ENCODE measurements at places on chromosomes 6 and 20.

- no peak for DNase-seq
Measured at GRCh38 chr20:51350941-51351631, 191.4 kb downstream of the NFATC2 start.

GRCh38 chr6:36387440-36388303 is at the start of gene ETV7:
Gene ETV7, minus strand, starts transcription at chr6:36387669. Its CDS starts 128 bp downstream, at chr6:36387541.
- DNase-seq, result peak; percentile 40

DNA sequence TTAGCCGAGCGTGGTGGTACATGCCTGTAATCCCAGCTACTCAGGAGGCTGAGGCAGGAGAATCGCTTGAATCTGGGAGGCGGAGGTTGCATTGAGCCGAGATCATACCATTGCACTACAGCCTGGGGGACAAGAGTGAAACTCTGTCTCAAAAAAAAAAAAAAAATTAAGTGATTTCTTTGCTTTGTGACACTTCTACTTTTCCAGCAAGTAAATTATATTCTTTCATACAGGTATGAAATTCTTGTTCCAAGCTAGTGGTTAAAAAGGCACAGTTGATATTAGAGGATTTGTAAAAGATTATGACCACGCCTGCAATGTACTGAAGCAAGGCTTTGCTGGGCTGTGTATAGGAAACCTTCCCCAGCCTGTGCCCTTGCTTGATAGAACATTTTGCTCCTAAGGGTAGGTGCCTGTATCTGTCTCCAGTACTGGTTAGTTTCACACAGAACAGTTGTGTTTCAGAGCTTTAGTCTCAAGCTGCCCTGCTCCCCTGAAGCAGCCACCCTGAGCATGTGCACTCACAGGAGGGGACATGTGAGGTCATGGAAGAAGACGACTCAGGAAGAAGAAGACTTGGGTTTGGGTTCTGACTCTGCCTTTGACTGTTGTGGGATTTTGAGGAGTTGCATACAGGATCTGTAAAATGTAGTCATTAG is 10.2 kb downstream of the PTPN1 start:
- no peak for DNase-seq

DNA sequence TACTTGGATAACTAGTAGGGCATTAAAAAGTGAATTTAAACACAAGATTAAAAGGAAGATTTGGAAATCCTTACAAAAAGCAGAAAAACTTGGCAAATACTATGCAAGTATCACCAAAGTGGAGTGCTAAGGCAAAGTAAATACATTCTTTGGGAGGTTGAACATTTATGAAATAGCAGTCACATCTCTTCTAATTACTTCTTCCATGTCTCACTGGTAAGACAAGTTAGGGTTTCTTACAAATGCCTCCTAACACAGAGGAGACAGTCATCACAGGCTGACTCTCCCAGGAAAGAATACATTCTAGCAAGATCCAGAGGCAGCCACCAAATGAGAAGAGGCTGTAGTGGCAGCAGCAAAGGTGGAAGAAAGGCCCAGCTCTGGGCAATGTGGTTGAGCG is 298.2 kb downstream of the BTBD9 start:
- no peak for DNase-seq

- no peak for DNase-seq
Measured at GRCh38 chr20:47352332-47353238, 3.9 kb downstream of the ZMYND8 start.

DNA sequence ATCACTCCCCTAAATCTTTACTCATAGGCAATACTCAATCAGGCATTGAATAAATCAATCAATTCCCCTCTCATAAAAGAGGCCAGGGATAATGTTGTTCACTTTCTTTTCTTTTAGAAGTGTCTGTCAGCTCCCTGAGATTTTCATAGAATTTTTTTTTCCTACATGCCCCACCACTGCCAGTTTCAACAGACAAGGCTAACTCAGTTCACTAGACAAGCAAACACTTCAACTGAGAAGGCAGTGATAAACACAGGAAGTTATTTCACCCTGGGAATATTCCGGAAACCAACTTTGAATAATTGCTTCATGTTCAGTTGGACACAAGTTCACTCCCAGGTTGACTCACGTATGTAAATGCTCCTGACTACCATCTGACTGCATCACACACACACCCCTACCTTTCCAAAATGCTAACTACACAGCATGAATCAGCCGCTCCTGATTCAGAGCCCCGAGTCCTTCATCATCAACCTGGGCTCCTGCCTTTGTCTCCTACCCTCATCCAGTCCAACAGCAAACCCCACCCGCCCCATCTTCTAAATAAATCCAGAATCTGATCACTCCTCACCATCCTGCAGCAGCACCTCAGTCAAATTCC is 143.9 kb downstream of the BCAS1 start:
- no peak for DNase-seq

Measured in GM12891 (cell line).